ENCODE measurements at places on chromosomes 7 and 10.

- peak; percentile 62 for DNase-seq
Measured at GRCh38 chr10:74825371-74826141, 844 bp upstream of the KAT6B start.

- DNase-seq: peak; percentile 19
Measured at GRCh38 chr10:1939016-1939415, 201.7 kb upstream of the ADARB2 start.

GRCh38 chr7:1947586-1948217, 277.6 kb downstream of the ELFN1 start:
- DNase-seq: no peak

DNA sequence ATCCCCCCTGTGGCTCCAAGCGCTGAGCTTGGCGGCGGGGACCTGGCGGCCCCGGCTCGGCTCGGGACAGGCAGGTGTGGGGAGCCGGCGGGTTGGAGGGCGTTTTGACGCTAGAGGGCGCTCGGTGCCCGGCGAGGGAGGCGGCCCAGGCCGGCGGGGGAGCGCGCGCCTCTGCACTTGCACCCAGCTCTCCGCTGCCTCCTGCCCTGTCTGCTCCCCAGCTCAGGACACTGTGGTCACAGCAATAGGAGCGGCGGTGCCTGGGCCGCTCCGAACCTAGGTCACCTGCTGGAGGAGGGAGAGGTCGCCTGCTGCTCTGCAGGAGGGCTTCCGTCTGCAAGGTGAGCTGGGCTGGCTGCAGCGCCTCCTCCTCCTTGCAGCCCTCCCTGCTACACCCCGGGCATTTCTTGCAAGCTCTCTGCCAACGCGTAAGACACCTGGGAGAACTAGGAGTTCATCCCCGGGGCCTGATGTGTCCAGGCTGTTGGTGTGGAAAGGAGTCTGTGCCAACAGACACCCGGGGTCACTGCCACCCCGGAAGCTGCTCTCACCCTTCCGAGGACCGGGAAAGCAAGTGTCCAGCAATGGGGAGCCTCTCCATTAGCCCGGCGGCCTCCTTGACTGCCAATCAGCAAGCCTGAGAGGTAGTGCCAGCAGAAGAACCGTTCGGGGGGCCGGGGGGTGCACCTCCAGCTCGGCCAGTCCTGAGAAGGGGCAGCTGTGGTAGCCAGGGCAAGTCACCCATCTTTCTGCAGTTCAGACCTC, 620.4 kb downstream of the GALNT17 start:
- peak; percentile 7 for DNase-seq

DNA sequence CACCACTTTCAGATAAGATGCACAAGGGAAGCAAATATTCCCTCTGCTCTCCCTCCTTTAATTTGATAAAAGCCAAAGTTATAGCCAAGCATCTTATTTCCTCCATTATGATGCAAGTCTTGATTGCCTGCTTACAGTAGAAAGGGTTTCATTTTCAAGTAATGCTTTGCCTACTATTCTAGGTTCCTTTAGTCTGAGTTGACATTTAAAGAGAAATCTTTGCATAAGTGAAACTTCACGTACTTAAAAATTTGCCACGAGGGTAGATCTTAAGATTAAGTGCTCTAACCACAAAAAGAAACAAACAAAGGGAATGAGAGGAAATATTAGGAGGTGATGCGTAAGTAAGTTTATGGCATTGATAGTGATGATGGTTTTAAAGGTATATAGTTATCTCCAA, 78.1 kb upstream of the VWDE start:
- DNase-seq: no peak

DNA sequence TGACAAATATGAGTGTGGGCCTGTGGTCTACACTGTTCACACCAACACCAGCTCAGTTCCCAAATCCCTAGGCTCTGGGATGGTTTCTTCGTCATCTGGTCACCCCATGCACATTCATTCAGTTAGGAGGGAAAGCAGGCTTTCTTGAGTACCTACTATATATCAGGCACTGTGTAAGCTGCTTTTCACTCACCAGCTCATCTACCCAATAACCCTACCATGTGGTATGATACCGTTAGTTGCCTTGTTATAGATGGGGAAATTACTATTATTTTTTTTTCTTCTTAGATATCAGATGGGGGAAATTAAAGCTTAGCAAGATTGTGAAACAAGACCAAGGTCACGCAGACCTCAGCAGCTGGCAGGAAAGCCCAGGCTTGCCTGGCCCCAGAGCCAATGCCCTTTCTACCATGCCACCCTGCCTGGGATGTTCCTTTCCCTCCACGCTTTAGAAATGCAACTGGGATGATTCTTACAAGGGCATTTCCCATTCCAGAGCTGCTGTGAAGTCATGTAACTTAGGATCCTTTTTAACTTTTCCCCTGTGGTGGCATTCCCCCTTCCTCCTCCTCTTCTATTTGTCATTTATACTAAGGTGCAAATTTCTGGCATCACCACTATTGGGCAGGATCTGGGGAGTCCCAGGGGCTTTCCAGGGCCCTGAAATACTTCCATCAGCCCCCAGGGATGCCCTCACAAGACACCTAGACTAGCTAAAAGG, 93.1 kb upstream of the EFCAB10 start:
- peak; percentile 34 for DNase-seq

- DNase-seq: no peak
Measured at GRCh38 chr10:33009244-33010131, 51.5 kb upstream of the ITGB1 start.

- no peak for DNase-seq
Measured at GRCh38 chr7:130844811-130845580, 111.0 kb upstream of the KLF14 start.

GRCh38 chr7:142774826-142775225, 4.1 kb downstream of the PRSS2 start:
- no peak for DNase-seq

- DNase-seq: no peak
Measured at GRCh38 chr7:16655394-16655793, 9.4 kb downstream of the BZW2 start.

DNA sequence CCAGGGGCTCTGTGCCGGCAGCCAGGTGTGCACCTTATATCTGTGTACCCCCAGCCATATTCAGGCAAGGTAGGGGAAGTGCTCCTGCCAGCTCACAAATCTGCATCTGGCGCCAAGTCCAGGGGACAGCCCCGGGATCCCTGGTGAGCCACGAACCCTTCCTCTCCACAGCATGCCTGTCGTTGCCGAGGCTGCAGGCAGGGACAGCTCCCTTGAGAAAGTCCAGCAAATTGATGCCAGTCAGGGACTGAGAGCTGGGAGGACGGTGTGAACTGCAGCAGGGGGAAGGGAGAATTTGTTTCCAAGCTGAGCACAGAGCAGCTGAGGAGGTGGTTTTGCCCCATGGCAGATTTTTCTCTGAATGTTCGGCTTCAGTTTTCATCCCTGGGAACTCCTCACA, 919 bp downstream of the PLA2G12B start:
- DNase-seq: no peak

All from CD4-positive, alpha-beta T cell treated with Interleukin-17A for 1 hour (primary cell).